B cell (primary cell): ENCODE measurements at places on chromosomes 6 and 20.
A peak's percentile ranks its signal among the peaks of the same experiment; 100 is the strongest.

GRCh38 chr6:133568970-133569889 is 319.7 kb upstream of the TCF21 start:
- no peak for DNase-seq

GRCh38 chr6:32845384-32845884 is 1.6 kb upstream of the PSMB8 start:
- peak; percentile 68 for DNase-seq

- peak; percentile 22 for DNase-seq
These were observed 85.6 kb upstream of the KHDRBS2 start for GRCh38 chr6:62371453-62372210.

DNA sequence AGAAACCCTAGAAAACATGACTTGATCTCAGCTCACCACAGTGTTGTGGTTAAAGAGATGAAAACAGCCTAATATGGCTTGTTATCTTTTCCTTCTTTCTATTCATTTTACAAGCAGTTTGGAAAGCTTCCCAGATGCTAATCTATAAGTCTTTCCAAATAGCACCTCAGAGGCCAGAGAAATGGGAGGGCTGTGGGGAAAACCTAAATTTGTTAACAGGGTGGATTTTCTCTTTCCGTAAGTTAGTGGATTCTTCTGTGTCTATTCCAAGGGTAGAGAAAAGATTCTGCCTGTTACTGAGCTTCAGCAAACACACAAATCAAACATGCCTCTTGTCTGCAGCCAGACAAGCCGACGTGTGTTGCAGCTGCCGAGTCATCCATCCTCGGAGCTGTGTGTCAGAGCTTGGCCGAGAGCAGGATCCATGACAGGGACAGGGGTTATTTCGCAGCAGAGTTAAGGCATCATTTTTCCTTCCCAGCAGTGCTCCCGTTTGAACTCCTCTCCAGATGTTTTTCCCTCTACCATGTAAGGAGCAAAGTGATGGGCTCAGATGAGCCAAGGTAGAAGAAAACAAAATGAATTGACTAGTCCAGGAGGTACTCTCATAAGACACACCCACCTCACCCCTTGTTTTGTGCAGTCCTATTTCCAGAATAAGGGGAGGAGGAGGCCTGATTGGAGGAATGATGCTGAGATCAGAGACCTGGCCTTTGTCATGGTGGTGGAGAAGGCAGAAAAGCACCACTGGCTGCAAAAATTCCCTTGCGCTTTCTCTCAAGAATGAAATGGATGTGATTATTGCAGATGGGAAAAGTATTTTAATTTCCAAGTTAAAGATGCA is 560.0 kb downstream of the C6orf118 start:
- DNase-seq, result no peak

DNA sequence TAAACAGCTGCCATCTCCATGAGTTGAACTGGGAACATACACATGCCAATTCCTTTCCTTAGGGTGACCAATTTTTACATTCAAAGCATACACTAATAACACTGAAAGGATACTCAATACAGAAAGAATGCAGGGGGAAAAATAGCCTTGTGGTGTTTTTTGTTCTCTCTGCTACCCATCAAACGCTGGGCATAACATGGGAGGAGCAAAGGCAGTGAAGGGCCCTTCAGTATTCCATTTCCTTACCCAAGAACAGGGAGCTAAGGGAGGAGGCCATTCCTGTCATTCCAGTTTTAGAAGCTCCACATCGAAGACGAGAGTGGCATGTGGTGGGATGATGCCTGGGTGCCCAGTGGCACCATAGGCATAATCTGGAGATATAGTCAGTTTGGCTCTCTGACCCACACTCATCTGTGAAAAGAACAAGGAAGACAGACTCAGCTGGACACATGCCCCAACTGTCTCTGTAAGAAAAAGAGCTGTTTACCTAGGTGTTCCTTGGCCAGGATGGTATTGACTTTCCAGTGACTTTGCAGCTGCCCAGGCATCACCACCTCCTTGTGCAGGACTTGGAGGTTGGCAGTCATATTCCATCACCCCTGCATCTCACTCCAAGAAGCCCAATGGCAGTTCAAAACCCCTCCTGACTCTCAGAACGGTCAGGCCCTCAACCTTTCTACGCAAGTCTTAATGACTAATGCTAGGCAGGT is 20.9 kb downstream of the FKBP1A start:
- no peak for DNase-seq

- no peak for DNase-seq
These were observed 328 bp downstream of the RRBP1 start for GRCh38 chr20:17681726-17682102.

- DNase-seq, result no peak
These were observed 497 bp downstream of the BMP7 start for GRCh38 chr20:57265997-57266290.
